Effector memory CD4-positive, alpha-beta T cell (primary cell): ENCODE measurements at places on chromosomes 4 and X.
A peak's percentile ranks its signal among the peaks of the same experiment; 100 is the strongest.

DNA sequence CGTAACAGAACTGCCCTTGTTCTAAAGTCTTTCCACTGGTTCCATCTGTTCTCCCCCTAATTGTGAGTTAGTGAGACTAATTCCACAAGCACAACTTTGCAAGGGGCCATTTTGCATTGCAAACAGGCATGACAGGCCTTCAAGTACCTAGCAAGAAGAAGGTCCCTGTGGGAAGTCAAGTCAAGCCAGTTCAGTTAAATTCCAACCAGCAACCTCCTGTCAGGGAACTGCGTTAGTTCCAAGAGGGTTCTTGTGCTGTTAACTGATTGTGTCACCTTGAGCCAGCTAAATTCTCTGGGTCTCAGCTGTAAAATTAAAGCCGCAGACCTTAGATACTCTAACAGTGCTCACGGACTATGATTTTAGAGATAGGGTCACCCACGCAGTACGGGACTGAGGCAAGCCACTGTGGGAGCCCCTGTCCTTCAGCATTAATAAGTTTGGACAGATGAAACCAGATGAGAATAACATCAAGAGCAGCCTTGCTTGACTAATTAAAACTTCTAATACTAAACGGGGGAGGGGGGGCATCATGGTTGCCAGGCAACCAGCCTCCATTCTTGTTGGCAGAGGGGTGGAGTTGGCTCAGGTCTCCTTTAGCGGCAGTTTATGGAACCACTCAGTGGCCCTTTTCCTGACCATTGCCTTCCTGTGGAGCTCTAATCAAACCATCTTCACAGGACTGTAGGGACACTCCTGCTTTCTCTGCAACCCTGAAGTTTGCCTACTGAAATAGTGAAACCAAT is 24.1 kb upstream of the TMEM150C start:
- H3K27ac ChIP-seq, result no peak overlapping the region
- H3K4me1 ChIP-seq, result no peaks in the 10 kb centered on the region
- H3K27me3 ChIP-seq, result no peaks in the 10 kb centered on the region
- H3K4me3 ChIP-seq, result no peak overlapping the region
- no peak for DNase-seq

- no peak overlapping the region for H3K4me3 ChIP-seq
- no peak overlapping the region for H3K27ac ChIP-seq
- DNase-seq, result no peak
- no peaks in the 10 kb centered on the region for H3K27me3 ChIP-seq
- H3K36me3 ChIP-seq, result no peaks in the 10 kb centered on the region
- no peaks in the 10 kb centered on the region for H3K4me1 ChIP-seq
Measured at GRCh38 chr4:54930226-54930625, 195.2 kb downstream of the KDR start.

GRCh38 chr4:112094330-112094729 is 50.9 kb upstream of the FAM241A start:
- DNase-seq, result no peak
- H3K4me3 ChIP-seq, result no peak overlapping the region
- H3K36me3 ChIP-seq, result no peaks in the 10 kb centered on the region
- no peak overlapping the region for H3K27ac ChIP-seq

DNA sequence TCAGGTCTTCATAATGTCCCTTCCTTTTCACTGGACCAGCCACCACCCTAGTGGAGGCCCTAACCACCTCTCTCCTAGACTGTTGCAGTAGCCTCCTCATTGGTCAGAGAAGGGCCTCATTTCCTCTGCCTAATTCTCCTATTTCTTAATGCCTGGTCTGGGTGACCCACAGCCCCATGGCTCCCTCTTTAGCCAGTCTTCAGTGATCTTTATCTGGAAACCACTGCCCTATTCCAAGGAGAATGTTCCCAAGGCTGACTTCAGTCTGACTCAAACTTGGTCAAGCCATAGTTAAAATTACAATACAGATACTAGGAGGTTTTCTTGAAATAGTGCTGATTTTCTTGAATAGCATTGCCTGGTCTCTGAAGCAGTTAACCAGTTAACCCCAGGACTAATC is 53.6 kb upstream of the PRPS1 start:
- no peaks in the 10 kb centered on the region for H3K36me3 ChIP-seq
- no peaks in the 10 kb centered on the region for H3K4me1 ChIP-seq
- no peaks in the 10 kb centered on the region for H3K27me3 ChIP-seq
- H3K27ac ChIP-seq, result no peak overlapping the region
- DNase-seq, result no peak

DNA sequence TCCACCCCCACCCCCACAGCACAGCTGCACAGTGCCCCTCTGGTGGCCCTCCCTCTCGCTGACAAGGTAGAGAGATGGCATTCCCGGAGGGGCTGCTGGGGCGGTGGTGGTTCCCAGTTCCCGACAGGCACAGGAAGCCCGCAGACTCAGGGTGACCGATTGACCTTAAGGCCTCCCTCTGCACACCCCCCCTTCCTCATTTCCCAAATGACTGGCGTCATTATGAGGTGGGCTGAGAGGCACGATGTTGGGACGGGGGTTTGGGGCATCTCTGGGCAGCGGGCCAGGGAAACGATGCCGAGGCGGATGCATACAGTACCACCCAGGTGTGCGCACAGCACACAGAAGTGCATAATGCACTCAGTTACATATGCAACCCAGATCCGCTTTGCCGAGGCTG is 3.5 kb upstream of the TIMP1 start:
- no peaks in the 10 kb centered on the region for H3K36me3 ChIP-seq
- H3K4me3 ChIP-seq, result no peak overlapping the region
- H3K27me3 ChIP-seq, result no peaks in the 10 kb centered on the region
- H3K27ac ChIP-seq, result no peak overlapping the region
- no peak for DNase-seq

- no peaks in the 10 kb centered on the region for H3K27me3 ChIP-seq
- H3K36me3 ChIP-seq, result no peaks in the 10 kb centered on the region
- no peak overlapping the region for H3K27ac ChIP-seq
- DNase-seq, result no peak
Measured at GRCh38 chr4:3799496-3799895, 33.3 kb downstream of the ADRA2C start.

- peak overlapping the region; percentile 50 for H3K4me3 ChIP-seq
- H3K36me3 ChIP-seq, result peaks cover 36% of the 10 kb centered on the region
- DNase-seq, result no peak
- H3K4me1 ChIP-seq, result peaks cover 6% of the 10 kb centered on the region
- H3K27me3 ChIP-seq, result no peaks in the 10 kb centered on the region
Measured at GRCh38 chr4:38803833-38804653, 548 bp downstream of the TLR1 start.

- no peaks in the 10 kb centered on the region for H3K27me3 ChIP-seq
- H3K4me3 ChIP-seq, result no peak overlapping the region
- no peaks in the 10 kb centered on the region for H3K4me1 ChIP-seq
- H3K27ac ChIP-seq, result no peak overlapping the region
- DNase-seq, result no peak
Measured at GRCh38 chrX:11666164-11666563, 444 bp upstream of the ARHGAP6 start.

GRCh38 chr4:73487233-73487632 is 5.7 kb downstream of the AFM start:
- no peaks in the 10 kb centered on the region for H3K4me1 ChIP-seq
- no peaks in the 10 kb centered on the region for H3K36me3 ChIP-seq
- H3K4me3 ChIP-seq, result no peak overlapping the region
- H3K27me3 ChIP-seq, result no peaks in the 10 kb centered on the region
- no peak overlapping the region for H3K27ac ChIP-seq

- no peak overlapping the region for H3K4me3 ChIP-seq
- no peak overlapping the region for H3K27ac ChIP-seq
- no peaks in the 10 kb centered on the region for H3K27me3 ChIP-seq
- no peaks in the 10 kb centered on the region for H3K4me1 ChIP-seq
- no peaks in the 10 kb centered on the region for H3K36me3 ChIP-seq
- no peak for DNase-seq
Measured at GRCh38 chr4:184801781-184802696, 23.7 kb downstream of the ACSL1 start.

DNA sequence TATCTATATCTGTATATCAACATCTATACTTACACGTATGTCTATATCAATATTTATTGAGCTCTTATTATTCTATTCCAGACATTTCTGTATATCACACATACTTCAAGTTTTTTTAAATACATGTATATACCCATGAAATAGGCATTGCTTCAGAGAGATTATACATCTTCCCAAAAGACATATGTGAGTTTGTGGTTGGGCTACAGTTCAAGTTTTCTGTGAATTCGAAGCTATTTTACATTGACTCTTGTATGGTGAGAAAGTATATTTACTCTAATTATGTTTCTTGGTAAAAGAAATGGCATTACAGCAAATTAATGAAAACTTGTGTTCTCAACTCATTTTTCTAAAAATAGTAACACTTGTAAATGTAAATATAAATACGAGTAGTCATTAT is 46.8 kb upstream of the CTSO start:
- H3K27me3 ChIP-seq, result no peaks in the 10 kb centered on the region
- H3K4me3 ChIP-seq, result no peak overlapping the region
- H3K36me3 ChIP-seq, result no peaks in the 10 kb centered on the region
- H3K27ac ChIP-seq, result no peak overlapping the region

- H3K4me3 ChIP-seq, result no peak overlapping the region
- H3K27me3 ChIP-seq, result no peaks in the 10 kb centered on the region
- H3K27ac ChIP-seq, result no peak overlapping the region
Measured at GRCh38 chrX:135528756-135529155, 8.3 kb downstream of the INTS6L start.

- no peak overlapping the region for H3K27ac ChIP-seq
- DNase-seq, result no peak
- H3K4me3 ChIP-seq, result no peak overlapping the region
Measured at GRCh38 chrX:48083212-48083611, 11.8 kb upstream of the ZNF630 start.

DNA sequence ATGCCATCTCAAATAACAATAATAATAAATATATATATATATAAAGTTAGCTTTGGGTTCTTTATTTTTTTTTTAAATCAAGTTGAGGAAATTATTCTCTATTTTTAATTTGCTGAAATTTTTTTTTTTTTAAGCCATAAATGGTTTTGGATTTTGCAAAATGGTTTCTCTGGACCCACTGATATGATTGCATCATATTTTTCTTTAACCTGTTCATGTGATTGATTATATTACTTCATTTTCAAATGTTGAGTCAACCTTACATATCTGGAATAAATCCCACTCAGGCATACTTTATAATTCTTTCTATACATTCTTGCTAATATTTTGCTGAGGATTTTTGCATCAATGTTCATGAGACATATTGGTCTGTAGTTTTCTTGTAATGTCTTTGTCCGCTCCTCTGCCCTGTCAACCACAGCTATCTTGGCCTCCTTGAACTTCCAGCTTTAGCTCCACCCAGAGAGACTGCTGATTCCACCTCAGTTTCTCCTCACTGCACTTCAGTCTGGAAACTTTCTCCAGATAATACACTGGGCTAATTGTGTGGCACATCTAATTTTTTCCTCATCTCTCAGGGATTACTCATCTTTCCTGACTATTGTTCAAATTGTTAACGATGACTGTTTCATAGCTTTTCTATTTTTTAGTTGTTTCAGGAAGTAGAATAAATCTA is 160.9 kb upstream of the GIMD1 start:
- DNase-seq, result no peak
- H3K4me1 ChIP-seq, result no peaks in the 10 kb centered on the region
- H3K27ac ChIP-seq, result no peak overlapping the region
- no peaks in the 10 kb centered on the region for H3K36me3 ChIP-seq
- no peak overlapping the region for H3K4me3 ChIP-seq

DNA sequence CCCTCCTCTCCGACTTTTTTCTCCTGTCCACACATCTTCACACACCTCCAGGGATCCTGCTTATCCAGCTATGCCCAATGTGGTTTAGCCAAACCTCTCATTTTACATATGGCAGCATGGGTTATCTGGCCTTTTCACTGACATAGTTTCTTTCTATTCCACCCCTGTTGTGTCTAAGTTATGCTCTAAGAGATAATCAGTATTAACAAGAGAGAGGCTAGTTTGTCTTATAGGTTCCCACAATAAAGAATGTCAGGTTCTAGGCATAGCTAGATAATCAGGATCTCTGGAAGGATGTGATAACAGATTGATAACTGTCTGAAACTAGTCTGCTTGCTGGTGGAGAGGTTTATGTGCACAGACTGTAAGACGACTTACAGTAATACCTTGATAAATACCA is 7.7 kb upstream of the GALNT7 start:
- H3K4me3 ChIP-seq, result no peak overlapping the region
- DNase-seq, result no peak
- no peaks in the 10 kb centered on the region for H3K4me1 ChIP-seq
- no peaks in the 10 kb centered on the region for H3K27me3 ChIP-seq
- no peaks in the 10 kb centered on the region for H3K36me3 ChIP-seq

DNA sequence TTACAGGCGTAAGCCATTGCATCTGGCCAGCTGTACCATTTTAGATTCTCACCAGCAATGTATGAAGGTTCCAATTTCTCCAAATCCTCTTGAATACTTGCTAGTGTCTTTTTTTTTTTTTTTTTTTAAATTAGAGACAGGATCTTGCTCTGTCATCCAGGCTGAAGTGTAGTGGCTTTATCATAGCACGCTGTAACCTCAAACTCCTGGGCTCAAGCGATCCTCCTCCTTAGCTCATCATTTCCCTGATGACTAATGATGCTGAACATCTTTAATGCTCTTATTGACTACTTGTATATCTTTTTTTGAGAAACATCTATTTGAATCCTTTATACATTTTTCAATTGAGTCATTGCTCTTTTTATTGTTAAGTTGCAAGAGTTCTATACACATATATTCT is 40.3 kb downstream of the HDAC8 start:
- no peaks in the 10 kb centered on the region for H3K4me1 ChIP-seq
- H3K36me3 ChIP-seq, result no peaks in the 10 kb centered on the region
- no peaks in the 10 kb centered on the region for H3K27me3 ChIP-seq
- H3K4me3 ChIP-seq, result no peak overlapping the region

DNA sequence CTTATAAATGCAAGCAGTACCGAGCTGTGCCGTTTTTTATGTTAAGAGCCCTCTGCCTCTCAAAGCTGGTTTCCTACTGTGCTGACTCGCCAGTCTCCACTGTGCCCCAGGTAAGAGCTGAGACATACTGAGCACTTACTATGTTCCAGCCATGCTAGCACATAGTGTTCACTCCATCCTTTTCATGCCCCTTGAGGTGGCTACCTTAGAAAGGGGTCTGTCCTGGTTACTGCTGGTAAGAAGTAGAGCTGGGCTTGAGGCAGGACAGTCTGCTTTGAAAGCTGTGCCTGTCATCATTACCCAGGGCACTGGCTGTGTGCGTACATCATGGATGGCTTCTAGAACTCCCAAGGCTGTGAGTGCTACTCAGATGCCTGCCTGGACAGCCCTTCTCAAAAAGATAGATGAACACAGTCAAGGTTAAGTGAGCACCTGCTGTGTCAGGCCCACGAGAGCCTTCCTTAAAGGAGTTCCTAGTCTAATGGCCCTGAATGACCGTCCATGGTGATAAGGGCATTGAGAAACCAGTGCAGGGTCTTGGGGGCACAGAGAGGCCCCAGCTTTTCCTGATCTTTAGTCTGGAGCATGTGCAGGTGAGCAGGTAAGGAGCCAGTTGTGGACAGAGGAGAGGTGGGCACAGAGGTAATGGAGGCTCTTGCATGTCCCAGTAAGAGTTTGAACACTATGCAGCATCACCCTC is 1.6 kb downstream of the STK32B start:
- no peak for DNase-seq
- no peak overlapping the region for H3K27ac ChIP-seq
- peaks cover 6% of the 10 kb centered on the region for H3K4me1 ChIP-seq
- no peak overlapping the region for H3K4me3 ChIP-seq
- H3K36me3 ChIP-seq, result no peaks in the 10 kb centered on the region

- H3K27me3 ChIP-seq, result no peaks in the 10 kb centered on the region
- no peak overlapping the region for H3K27ac ChIP-seq
- no peaks in the 10 kb centered on the region for H3K4me1 ChIP-seq
- H3K36me3 ChIP-seq, result peaks cover 8% of the 10 kb centered on the region
- no peak overlapping the region for H3K4me3 ChIP-seq
Measured at GRCh38 chr4:109616243-109616642, 56.2 kb downstream of the MCUB start.

GRCh38 chr4:7822877-7823276 is 116.8 kb downstream of the AFAP1 start:
- H3K27me3 ChIP-seq, result no peaks in the 10 kb centered on the region
- no peak for DNase-seq
- peaks cover 5% of the 10 kb centered on the region for H3K4me1 ChIP-seq
